ENCODE measurements at places on chromosomes 1 and 21.

DNA sequence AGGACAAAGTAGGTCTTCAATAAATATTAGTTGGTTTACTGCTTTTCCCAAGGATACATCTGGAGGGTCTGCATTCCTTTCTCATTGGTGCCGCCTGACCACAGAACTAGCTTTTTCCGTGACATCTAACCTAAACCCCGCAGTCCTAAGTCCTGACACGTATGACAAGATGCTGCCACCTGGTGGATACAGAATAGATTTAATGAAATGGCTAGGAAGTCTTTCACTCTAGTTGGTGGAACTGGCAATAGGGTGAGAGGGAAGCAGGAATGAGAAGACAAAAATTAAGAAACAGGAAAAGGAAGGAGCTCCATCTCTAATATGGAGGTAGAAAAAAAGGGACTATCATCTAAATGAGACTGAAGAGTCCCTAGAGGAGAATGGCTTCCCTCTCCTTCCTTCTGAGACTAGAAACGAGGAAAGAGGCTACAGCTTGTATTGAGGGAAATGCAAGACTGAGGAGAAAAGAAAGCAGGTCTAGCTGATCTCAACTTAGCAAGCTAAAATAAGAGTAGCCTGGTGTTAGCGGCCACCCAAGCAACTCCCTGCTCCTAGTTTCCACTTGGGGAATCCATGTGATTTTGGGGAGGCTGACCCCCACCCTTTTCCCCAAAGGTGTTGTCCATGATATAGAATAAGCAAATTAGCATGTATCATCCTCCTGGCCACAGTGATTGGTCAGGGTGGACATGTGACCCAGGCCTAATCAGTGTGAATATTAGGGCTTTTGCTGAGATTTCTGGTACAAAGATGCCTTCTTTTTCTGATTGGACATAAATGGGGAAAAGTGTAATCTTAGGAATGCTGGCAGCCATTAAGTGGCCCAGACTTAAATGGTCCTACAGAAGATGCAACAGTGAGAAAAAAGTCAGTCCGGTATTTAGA lies 5.9 kb downstream of the RFX5 start:
- DNase-seq: peak; percentile 6

DNA sequence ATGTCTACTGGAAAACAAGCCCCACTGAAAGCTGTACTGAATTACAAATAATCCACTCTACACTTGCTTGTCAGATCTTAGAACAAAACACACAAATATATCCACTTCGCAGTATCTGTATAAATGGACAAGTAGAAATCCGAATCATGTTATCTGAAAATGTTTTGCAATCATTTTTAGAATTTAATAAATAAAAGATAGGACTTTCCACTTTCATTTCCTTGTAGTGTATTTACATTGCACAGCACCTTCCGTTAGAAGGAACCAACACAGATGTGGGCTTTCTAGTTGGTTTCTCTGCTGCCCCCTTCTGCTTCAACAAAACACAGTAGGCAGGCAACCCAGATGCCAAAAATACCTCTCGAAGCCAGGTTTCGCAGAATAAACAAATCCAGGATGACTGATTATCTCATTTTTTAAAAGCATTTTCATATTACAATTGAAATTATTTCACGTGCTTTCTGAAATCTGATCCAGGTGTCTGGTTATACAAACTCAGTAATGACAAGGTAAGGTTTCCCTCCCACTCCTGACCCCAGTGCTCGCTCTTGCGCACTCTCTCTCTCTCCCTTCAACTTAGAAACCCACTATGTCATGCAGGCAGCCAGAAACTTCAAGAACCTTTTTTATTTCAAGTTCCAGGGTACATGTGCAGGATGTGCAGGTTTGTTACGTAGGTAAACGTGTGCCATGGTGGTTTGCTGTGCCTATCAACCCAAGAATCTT lies 389.9 kb downstream of the SMYD3 start:
- DNase-seq: no peak

GRCh38 chr1:103267266-103267665 lies 158.9 kb upstream of the COL11A1 start:
- DNase-seq: no peak

DNA sequence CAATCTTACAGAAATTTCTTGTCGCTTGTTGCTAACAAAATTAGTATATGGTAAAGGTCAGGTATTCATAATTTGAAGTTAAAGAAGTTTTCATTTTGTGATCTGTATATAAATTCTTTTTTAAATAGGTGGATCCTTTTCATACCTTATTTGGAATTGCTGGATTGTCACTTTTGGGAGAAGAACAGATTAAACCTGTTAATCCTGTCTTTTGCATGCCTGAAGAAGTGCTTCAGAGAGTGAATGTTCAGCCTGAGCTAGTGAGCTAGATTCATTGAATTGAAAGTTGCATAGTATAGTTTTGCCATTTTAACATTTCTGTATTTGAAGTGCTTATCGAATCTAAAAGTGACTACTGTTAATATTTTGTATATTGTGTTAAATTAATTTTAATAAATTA lies 2.3 kb upstream of the MSH4 start:
- no peak for DNase-seq

DNA sequence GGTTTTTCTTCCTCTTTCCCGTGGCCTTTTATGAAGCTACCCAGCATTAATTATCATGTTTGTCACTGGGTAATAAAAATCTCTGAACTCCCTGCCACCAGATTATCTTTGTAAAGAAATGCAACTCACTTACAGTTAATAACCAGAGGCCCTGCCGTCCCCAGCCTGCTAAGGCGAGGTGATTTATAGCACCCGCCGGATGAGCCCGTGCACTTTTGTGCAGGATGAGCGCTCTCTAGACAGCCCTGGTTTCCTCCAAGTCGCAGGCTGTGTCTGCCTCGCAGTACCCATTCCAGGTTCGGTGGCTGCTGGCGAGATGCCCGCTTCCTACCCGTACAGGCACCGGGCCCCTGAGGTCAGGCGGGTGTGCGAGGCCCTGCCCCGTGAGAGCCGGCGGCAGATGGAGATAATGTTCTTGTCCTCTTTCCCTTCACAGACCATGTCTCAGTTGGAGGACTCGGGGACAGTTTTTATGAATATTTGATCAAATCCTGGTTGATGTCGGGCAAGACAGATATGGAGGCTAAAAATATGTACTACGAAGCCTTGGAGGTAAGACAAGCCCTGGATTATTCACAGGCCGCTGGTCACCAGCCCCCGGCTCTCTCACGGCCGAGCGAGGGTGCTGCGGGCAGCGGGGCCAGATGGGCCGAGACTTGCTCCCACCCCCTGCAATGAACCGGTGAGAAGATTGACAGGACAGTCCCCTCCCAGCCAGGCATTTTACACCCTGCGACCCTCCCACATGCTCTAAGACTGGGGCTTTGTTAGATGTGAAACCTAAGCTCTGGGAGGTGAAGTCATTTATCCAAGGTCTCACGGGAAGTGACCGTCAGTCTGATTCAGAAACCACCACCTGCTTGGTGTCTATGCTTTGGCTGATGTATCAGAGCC lies 28.5 kb upstream of the SELENON start:
- DNase-seq: no peak

- DNase-seq: no peak
These were observed 62.9 kb upstream of the ERG start for GRCh38 chr21:38561205-38561604.

- DNase-seq: no peak
These were observed 16.0 kb downstream of the DISC1 start for GRCh38 chr1:231642618-231643017.

GRCh38 chr1:100530880-100531487 lies 7.0 kb upstream of the GPR88 start:
- DNase-seq: no peak

- no peak for DNase-seq
These were observed 36.7 kb downstream of the FAM163A start for GRCh38 chr1:179779645-179780272.

DNA sequence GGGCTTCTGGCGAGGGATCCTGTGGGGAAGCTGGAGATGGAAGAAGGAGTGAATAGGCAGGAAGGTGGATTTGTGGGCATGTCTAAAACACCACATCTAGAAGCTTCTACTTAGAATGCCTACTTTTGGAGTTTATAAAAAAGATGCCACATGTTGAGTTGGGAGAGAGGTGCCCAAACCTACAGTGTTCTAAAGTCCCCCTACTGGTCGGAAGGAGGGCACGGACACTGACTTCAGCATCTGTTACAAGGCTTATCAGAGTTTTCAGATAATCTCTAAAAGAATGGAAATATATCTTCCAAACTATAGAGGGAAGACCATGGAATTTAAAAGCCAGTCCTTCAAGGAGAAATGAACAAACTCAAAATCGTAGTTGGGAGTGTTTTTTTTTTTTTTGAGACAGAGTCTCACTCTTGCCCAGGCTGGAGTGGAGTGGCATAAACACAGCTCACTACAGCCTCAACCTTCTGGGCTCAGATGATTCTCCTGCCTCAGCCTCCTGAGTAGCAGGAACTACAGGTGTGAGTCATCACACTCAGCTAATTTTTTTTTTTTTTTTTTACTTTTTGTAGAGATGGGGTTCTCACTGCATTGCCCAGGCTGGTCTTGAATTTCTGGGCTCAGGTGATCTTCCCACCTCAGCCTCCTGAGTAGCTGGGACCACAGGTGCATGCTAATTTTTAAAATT lies 14.8 kb downstream of the IBA57 start:
- DNase-seq: no peak

GRCh38 chr21:42237577-42237976 lies 18.6 kb downstream of the ABCG1 start:
- no peak for DNase-seq

- DNase-seq: no peak
These were observed 35.2 kb downstream of the TGFB2 start for GRCh38 chr1:218380125-218380977.

DNA sequence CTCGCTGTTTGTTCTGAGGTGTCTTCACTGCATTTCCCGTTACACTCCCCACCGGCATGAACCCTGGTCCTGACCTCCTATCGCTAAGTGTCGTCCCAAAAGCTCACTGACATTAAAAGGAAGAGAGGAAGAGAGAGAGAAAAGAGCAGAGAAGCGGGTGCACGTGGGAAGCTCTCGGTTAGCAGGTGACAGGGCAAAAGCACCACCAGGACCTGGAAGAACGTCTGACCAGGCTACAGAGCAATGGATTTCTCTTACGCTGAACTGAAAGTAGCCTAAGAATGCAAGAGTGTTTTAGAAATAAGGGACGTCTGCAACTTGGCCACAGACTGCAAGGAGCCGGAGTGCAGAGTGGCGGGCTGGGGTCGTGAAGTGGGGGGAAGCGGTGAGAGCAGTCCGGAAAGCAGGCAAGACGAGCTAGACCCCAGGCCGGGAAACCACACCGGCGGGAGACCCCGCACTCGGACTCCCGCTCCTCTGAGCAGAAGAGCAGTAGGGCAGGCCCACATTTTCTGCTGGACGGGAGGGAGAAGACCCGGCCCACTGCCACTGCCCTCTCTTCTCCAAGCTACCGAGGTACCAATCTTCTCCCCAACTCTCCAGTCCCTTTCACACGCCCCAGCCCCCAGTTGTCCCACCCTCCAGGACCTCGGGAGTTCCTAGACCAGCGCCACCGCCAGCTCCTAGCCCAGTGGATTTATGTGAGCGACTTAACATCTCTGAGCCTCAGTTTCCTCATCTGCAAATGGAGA lies 8.3 kb upstream of the MPZL1 start:
- DNase-seq: no peak
